Fibroblast of villous mesenchyme (primary cell): ENCODE measurements at places on chromosomes 6 and 20. TPM values are rescaled to one million over a fixed set of nuclear protein-coding genes. Genes with fewer than 3 reads are reported as not detected.

Gene ATP6V1G2
- 1.3 and 3.0 TPM in 2 replicates for total RNA-seq

- peak; percentile 85 for DNase-seq
Measured at GRCh38 chr6:100620085-100620840, 155.5 kb upstream of the SIM1 start.

Gene OLIG3
- total RNA-seq = not detected in 2 replicates

Gene SAYSD1
- 14.2 and 17.7 TPM in 2 replicates for total RNA-seq

Gene NKAPL
- 0.64 and 1.7 TPM in 2 replicates for total RNA-seq

- DNase-seq = no peak
Measured at GRCh38 chr20:17161673-17162481, 65.0 kb upstream of the PCSK2 start.

DNA sequence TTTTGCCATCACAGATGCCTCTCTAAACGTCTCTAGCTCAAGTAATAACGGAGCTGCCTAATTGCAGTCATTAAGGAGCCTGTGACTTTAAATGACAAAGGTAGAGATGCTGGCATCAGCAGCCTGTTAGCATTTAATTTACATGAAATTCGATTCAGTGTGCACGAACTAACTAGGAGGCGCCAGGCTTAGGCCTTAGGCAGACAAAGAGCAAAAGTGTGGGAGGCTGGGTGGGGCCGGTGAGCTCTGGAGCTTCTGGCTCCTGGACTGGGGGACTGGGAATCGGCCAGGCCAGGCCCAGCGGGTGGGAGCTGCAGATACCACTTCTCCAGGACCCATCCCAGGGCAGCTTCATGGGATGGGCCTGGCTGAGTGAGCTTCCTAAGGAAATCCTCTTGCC lies 170.0 kb upstream of the AGPAT4 start:
- DNase-seq = no peak

GRCh38 chr6:54188846-54189245 lies 77.6 kb downstream of the MLIP start:
- no peak for DNase-seq

Gene FAM217A
- total RNA-seq = not detected in 2 replicates

DNA sequence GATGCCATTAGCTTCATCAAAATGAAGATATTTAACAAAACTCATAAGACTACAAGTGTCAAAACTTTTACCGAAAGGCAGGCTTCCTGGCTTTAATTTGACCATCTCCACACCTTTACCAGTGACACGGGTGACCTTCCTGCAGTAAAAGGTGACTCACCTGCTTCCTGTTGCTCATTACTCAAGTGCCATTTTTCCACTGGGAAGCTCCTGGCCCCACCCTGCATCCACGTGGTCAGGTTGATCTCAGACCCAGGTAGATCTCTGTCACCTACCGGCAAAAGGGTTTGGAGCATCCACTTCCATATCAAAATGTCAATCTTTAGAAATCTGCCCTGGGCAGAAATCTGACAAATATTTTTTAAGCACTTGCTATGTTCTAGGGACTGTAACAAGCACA lies 31.9 kb upstream of the CDH4 start:
- no peak for DNase-seq

Gene PMEPA1
- 0.86 and 2.9 TPM in 2 replicates for total RNA-seq

GRCh38 chr6:168791917-168792316 lies 350.9 kb downstream of the SMOC2 start:
- no peak for DNase-seq

DNA sequence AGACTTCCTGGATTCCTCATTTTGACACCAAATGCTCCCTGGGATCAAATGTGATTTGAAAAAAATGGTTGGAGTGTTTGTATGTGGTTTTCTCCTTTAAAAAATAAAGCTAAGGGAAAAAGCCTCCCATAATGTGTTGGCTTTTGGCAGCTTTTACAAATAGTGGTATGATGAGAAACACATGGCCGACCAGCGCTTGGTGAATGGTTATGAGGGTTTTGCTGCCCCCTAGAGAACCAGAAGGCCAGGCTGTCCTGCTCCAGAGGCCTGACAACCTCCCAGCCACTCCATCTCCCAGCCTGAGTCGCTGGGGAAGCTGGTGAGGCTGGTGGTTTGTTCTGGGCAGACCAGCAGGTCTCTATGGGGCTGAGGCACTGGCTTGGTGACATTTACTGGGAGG lies 69.3 kb downstream of the CLIC5 start:
- peak; percentile 91 for DNase-seq

- no peak for DNase-seq
Measured at GRCh38 chr20:5488823-5489222, 172.1 kb upstream of the PROKR2 start.

GRCh38 chr20:1005452-1006027 lies 3.4 kb upstream of the RSPO4 start:
- peak; percentile 8 for DNase-seq

DNA sequence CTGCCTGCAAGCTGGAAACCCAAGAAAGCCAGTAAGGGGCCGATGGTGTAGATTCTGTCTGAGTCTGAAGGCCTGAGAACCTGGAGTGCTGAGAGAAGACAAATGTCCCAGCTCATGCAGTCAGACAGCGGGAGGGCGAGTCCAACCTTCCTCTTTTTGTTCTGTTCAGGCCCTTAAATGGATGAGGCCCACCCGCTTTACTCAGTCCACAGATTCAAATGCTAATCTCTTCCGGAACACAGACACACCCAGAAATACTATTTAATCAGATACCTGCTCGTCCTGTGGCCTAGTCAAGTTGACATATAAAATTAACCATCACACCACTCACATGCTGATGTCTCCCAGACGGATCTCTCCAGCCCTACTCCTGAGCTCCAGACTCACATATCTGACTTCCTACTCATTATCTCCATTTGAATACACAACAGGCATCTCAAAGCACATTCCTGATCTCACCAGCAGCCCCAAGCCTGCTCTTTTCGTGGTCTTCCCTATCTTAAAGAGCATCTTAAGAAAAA lies 26.7 kb upstream of the SRC start:
- DNase-seq = peak; percentile 97

Gene SPATS1
- not detected in 2 replicates for total RNA-seq

Gene POLH
- 20.0 and 40.6 TPM in 2 replicates for total RNA-seq

Gene NFKBIE
- 12.2 and 17.7 TPM in 2 replicates for total RNA-seq

DNA sequence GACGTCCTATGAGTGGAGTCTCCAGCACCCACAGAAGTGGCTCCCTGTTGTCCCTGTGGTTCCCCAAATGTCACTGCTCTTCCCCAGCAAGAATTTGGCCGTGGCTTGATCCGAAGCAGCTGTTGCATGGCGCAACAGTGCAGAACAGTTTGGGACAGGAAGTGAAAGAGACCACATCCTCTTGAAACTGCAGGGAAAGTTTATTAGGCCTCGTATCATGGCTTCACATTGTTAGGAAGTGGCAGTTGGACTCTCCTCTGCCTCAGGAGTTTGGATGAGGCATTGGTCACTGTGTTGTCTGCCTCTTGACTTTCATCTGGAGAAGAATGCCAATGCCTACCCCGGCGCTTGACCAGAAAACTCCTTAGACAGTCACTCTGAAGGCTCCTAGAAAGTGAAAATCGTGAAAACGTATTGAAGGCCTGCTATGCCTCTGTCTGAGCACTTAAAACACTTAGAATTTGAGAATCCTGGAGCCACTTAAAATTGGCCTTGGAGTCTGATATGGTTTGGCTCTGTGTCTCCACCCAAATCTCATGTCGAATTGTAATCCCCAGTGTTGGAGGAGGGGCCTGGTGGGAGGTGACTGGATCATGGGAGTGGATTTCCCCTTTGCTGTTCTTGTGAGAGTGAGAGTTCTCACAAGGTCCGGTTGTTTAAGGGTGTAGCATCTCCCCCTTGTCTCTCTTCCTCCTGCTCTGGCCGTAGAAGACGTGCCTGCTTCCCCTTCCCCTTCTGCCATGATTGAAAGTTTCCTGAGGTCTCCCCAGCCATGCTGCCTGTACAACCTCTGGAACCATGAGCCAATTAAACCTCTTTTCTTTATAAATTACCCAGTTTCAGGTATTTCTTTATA lies 334.9 kb upstream of the JARID2 start:
- peak; percentile 72 for DNase-seq

- DNase-seq = no peak
Measured at GRCh38 chr6:148915810-148916209, 169.0 kb downstream of the UST start.

- no peak for DNase-seq
Measured at GRCh38 chr20:42609618-42610017, 580.1 kb downstream of the PTPRT start.

Gene SALL4
- total RNA-seq = 0.43 and 0.97 TPM in 2 replicates

GRCh38 chr20:47141941-47142773 lies 214.3 kb downstream of the ZMYND8 start:
- DNase-seq = no peak

DNA sequence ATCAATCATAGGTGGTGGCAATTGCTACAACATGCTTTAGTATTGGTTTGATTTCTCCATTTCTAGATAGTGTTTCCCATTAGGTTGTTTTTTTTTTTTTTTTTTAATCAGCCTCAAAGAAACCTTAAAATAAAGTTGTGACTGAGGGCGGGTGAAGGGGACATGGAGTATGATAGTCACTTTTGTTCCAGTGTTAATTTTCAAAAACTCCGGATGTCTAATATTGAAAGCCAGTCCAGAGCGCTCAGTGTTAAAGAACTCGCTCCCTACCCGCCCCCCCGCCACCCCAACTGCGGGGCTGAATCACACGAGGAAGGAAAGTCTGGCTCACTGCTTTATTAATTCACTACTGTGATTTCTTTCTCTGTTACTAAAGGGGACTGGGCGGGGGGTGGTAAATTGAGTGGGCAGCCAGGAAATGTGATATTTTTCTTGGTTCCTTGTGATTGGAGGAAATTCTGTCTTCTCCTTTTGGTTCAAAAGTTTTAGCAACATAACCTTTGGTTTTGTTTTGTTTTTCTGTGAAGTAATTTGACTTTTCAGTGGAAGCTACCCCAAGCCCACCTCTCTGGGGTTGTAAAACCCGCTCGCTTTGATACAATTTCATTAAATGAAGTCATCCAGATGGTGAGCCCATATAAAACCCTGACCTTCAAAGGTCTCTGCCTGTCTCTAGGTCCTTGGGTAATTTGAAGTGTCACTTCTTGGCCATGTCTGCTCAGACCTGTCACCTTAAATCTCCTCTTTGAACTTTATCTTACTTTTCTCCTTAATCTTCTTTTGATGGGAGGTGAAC lies 38.0 kb downstream of the TNFAIP3 start:
- DNase-seq = no peak

DNA sequence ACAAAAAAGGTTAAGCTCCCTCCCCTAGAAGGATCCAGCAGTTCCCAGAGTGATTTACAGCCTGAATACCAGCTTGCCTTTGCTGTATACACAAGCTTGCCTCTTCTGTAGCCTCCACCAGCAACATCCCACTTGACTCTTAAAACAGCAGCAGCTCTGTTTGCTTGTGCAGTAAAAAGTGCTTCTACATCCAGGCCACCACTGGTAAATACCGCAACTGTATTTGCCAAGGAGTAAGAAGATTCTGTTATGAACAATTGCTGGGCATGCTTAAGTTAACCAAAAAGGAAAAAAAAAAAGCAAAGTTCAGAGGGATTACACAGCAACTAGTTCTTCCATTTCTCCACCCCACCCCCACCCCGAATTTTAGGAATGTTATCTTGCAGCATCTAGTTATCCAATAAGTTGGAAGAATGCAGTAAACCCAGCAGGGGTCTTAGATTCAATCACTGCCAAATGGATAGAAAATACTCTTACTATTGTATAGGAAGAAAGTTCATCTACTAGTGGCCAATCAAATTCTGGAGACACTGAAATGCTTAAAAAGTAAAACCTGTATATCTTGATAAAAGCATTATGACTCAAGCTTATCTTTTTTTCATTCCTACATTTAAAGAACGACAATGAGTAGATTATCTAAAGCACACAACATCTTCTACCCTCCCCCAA lies 4.8 kb downstream of the SALL4 start:
- peak; percentile 47 for DNase-seq

Gene CCDC167
- total RNA-seq = 12.5 and 18.4 TPM in 2 replicates

Gene APOM
- total RNA-seq = 0.43 and 0.97 TPM in 2 replicates

Gene AKAP7
- total RNA-seq = 4.2 and 4.7 TPM in 2 replicates

DNA sequence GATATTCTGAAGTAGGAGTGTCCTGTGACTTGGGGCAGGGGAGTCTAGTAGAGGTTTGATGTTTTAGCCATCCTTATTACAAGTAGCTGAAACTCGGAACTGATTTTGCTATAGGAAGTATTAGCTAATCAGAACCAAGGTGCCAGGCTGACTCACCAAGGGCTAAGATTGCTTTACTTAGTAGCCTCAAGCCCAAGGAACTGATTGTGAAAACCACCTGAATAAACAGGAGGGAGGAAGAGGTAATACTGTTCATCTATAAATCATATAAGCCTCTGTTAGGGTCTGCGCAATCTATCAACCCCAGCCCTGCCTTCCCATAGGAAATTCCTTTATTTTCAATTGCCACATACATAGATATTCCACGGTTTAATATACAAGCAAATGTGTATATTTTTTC lies 54.4 kb downstream of the GNAS start:
- DNase-seq = peak; percentile 66

- DNase-seq = no peak
Measured at GRCh38 chr20:59300333-59301081, at the start of gene EDN3. TSS of gene EDN3 (plus strand) at chr20:59300611. CDS start at chr20:59300813, 202 bp downstream.

Gene ASIP
- not detected in 2 replicates for total RNA-seq

Gene SPEF1
- under 0.01 and 0.32 TPM in 2 replicates for total RNA-seq

- peak; percentile 19 for DNase-seq
Measured at GRCh38 chr6:148708707-148709106, 38.1 kb upstream of the UST start.

Gene CTCFL
- not detected in 2 replicates for total RNA-seq

- DNase-seq = no peak
Measured at GRCh38 chr6:142336787-142337186, 35.0 kb downstream of the ADGRG6 start.

- DNase-seq = no peak
Measured at GRCh38 chr6:103674790-103675189, 1184.9 kb downstream of the HACE1 start.

- no peak for DNase-seq
Measured at GRCh38 chr20:8344106-8344505, 212.0 kb downstream of the PLCB1 start.

DNA sequence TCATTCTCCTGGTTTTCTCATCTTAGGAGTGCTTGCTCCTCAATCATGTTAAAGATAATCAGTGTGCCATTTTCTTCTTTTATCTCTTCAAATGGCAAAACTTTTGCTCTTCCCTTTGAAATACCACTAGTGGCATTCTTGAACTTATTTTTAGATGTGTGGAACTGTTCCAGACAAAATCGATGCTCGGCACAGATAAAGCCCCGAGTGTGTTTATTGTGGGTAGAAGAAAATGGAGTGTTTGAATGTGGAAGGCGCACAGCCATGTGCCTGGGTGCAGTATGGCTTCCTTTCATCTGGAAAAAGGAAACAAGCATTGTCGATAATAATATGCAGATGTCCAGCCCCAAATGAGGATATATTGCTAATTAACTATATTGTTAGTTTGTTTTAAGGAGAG lies 42.4 kb downstream of the ISM1 start:
- no peak for DNase-seq

Gene LRRC1
- total RNA-seq = 17.7 and 18.6 TPM in 2 replicates

DNA sequence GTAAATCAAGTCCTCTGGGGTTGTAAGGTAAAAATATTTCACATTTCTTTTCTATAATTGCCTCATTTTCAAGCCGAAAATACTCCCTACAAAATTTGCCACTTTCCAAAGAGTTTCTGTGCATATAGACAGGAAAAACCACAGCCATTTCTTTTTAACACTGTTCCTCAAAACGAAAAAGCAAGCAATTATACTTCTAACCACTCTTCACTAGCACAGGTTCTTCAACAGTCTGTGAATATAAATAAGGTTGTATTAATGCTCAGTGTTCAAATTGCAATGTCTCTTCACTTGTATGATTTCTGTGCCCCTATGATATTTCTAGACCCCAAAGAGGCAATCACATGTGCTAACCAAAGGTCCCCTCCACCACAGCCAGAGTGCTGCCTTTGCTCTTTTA lies 206.0 kb downstream of the SIM1 start:
- no peak for DNase-seq
